Right lung (tissue), 10 donors: ENCODE measurements at places on chromosomes 7 and 10.

DNA sequence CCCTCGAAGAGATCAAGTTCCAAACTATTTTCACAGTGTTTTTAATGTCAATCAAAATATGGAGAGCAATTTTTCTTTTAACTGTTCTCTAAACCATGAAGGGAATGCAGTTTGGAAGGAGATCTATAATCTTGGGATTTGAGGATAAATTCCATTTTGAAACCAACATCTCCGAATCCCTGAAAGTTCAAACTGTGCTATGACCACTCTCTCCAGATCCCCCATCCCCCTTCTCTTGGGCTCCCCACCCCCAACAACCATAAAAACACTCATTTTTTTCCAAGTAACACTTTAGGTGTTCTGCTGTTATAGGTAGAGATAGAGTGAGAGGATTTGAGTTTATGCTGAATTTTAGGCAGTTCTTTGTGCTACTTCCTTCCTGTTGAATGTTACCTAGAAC is 1.7 kb downstream of the CALD1 start:
- no peak for DNase-seq

- DNase-seq, result no peak
These were observed 9.6 kb downstream of the SYPL1 start for GRCh38 chr7:106102387-106102966.

DNA sequence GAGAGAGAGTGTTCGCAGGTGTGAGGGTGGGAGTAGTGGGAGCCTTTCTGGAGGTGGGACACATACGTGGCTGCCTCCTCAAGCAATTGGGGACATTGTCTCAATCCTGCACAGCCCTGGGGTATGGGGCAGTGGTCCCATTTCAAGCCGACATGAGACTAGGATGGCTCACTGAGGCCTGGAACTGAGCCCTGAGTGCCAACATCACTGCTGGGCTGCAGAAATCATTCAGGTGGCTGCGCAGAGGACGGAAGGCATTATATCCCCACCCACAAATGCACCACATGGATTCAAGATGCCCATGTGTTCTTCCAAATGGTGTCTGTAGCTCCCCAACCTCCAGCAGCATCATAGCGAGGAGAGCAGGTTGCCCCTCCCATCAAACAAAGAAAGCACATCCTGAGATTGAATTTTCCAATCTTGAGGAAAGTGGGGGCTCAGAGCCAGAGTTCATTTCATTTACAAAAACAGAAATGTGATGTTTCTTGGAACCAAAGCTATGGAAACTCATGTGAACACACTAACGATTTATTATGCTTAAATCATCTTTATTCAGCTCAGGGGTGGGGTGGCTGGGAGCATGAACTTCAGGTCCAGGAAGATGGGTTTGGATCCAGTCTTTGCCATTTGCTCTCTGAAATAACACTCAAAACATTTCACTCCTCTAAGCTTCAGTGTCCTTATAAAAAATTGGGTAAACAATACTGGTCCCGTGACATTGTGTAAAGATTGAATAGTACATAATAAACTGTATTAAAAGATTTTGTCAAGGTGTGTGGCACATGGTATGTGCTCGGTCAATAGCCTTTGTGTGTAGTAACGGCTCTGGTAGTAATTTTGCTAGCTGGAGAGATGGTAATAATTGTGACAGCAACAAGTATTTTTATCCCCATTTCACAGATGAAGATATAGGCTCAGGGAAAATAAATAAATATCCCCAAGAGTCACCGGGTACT is 4.6 kb downstream of the SFTPA2 start:
- DNase-seq, result no peak

DNA sequence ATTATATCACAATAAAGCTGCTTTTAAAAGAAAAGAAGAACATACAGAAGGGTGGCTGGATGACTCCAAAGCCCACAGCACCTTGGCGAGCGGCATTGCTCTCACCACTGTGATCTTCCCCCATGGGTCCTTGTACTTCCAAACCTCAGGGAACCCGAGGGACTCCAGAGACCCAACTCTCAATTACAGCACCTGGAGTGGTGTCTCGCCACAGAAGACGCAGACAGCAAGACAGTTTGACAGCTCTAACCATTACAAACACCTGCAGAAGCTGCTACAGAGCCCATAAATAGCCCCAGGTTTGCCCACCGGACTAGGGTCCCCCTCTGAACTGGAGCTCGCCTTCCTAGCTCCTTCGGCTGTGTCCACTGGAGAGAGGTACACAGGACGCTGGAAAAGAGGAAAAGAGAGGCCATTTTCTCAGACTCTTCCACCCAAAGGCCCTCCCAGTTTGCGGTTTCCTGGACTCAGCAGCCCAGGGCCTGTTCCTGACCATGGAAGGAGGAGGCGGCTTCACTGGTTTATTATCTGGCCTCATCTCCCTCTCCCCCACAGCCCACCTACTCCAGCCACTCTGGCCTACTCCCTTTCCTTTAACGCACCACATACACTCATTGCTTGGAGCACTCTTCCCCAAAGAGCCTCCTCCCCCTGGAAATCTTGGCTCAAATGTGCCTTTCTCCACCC is 1.9 kb downstream of the PIK3AP1 start:
- no peak for DNase-seq

DNA sequence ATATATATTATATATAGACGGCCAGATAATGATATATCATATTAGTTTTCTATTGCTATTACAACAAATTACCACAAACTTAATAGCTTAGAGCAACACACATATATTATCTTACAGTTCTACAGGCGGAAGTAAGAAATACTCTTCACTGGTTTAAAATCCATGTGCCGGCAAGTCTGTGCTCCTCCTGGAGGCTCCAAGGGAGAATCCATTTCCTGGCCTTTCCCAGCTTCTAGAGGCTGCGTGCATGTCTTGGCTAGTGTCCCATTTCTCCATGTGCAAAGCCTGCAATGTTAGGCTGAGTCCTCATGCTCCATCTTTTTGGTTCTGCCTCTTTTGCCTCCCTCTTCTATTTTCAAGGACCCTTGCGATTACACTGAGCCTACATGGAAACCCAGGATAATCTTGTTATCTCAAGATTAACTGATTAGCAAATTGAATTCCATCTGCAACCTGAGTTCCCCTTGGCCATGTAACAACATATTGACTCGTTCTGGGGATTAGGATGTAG is 23.9 kb upstream of the PNLIPRP3 start:
- DNase-seq, result no peak

DNA sequence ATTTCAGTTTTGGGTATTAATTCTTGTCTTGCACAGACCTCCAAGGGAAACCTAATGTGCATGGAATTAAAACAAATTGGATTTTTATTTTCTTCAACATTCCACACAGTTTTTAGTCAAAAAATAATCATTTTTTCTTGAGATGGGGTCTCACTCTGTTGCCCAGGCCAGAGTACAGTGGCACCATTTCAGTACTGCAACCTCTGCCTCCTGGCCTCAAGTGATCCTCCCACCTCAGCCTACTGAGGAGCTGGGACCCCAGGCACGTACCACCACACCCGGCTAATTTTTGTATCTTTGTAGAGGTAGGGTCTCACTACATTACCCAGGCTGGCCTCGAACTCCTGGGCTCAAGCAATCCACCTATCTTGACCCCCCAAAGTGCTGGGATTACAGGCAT is 4.9 kb downstream of the BAIAP2L1 start:
- DNase-seq, result no peak

DNA sequence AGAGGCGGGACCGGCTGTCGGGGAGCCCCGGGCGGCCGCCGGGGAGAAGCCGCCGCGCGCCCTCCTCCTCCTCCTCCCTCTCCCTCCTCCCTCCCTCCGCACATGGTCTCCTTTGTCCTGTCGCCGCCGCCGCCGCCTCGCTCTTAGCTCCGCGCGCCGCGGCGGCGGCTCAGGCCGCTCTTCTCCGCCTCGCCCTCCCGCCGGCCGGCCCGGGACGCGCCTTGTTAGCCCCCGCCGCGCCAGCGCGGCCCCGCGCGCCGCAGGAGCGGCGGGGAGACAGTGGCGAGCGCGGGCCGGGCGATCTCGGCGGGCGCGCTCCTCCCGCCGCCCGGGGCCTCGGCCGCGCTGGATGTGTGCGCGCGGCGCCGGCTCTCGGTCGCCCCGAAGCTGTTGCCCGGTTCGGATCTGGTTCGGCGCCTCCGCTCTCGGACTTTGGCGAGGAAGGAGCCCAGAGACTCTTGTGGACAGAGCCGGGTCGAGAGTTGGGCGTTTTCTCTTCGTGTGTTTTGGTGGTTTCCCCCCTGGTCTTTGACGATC is 437.4 kb upstream of the GALNT17 start:
- peak; percentile 33 for DNase-seq

DNA sequence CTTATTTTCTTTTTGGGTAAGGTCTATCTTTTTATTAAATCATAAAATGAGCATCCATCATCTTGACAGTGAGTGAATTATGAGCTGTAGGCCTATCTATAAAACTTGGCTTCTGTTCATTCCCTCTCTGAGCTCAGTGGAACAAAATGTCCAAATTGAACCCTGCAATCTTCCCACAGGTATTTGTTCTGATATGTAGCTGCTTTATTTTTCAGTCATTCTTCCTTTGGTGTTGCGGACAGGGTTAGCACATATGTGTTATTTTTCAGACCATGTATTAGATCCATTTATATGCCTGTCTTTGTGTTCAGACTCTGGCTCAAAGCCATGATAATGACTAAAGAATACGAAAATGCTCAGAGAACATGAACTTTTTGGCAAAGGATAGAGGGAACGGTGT is 201.6 kb upstream of the KIAA1217 start:
- no peak for DNase-seq

- DNase-seq, result no peak
These were observed 235.5 kb downstream of the SEMA3E start for GRCh38 chr7:83413424-83413823.

DNA sequence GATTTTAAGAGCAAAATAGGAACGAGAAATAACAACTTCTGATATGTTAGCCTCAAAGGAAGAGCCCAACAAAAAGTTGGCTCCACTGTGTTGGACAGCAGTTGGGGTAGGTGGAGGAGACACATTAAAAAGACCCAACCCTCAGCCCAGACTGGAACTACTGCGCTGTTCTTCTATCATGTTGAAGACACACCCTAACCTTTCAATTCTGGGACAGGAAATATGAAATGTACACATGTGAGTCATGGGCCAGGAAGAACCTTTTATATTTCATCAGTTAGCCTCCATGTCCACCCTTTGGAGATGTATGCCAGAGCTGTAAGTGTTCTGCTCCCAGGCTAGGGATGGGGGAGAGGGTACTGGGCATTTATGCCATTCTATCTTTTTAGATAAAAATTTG is 22.1 kb downstream of the CLDN12 start:
- DNase-seq, result no peak

DNA sequence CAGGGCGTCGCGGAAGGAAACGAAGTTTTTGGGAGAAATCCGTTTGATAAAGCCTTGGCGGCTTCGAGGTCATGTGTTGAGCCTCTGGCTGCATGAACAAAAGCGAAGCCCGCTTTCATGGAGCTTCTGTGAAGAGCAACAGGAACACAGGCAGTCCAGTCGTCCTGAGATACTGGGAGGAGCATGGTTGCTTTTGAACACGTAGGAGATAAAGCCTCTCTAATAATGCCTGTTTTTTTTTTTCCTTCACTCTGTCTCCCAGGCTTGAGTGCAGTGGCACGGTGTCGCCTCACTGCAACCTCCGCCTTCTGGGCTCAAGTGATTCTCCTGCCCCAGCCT is 473 bp upstream of the ZNF32 start:
- DNase-seq, result no peak

GRCh38 chr7:38506756-38507155 is 124.4 kb downstream of the AMPH start:
- no peak for DNase-seq

DNA sequence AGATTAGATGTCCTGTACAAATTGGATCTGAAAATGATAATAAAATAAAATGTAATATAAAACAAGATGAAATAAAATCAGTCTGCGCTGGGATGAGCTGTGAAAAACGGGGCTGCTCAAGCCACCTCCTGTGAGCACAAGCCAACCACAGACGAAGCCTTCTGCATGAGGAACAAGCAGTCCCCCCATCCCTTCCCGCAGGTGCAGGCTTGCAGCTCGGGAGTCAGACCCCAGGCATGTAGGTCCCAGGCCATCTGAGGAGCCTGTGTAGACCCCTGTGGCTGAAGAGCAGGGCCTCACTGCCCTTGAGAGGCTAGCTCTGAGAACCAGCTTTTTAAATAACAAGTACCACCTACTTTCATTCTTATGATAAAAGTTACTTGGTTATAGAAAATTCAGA is 123.4 kb downstream of the TNS3 start:
- DNase-seq, result no peak

DNA sequence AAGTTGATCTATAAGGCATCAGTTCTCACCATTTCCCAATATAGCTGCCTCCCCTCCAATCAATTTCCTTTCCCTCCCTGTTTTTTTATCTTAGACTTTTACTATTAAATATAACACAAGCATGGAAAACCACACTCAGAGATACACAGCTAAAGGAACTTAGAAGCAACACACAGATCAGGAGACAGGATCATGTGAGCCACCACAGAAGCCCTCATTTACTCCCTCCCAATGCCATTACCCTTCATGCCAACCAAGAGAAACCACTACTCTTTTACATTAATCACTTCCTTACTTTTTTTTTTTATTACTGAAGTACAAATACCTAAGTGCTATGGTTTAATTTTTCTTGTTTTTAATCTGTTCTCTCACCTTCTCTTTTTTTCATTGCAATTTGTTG is 33.0 kb downstream of the COG5 start:
- DNase-seq, result no peak

DNA sequence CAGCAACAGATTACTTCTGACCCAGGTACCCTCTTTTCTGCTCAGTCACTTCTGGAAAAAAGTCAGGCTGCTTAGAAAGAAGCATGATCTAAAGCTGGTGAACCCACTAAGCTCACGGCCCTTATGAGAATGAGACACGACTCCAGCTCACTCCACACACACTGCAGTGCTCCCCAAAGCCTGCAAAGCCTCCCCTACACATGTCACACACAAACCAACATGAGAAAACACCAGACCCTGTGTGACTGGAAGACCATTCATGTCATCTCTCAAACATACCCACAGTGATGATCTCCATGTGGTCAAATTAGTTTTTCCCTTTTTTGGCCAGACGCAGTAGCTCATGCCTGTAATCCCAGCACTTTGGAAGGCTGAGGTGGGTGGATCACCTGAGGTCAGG is 391 bp downstream of the ANKRD61 start:
- no peak for DNase-seq

GRCh38 chr10:131020775-131021174 is 290.7 kb downstream of the TCERG1L start:
- DNase-seq, result no peak

DNA sequence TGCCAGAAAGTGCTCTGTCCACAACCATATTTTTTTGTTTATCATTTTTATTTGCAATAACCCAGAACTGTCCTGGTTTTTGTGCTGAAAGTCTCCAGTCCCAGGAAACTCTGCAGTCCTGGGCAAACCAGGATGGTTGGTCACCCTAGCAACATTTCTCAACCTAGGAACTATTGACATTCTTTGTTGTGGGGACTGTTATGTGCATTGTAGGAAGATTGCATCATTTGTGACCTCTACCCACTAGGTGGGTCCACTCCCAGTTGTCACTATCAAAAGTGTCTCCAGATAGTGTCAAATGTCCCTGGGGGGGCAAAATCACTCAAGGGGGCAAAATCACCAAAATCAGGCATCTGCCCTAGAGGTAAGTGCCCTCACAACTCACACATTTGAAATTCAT is 14.0 kb upstream of the SRI start:
- no peak for DNase-seq
